ENCODE measurements at places on chromosomes 12 and 14.

- no peak for DNase-seq
These were observed 70.4 kb downstream of the IFNG start for GRCh38 chr12:68089101-68089500.

- no peak for DNase-seq
These were observed 43.5 kb downstream of the VEZT start for GRCh38 chr12:95261109-95261508.

DNA sequence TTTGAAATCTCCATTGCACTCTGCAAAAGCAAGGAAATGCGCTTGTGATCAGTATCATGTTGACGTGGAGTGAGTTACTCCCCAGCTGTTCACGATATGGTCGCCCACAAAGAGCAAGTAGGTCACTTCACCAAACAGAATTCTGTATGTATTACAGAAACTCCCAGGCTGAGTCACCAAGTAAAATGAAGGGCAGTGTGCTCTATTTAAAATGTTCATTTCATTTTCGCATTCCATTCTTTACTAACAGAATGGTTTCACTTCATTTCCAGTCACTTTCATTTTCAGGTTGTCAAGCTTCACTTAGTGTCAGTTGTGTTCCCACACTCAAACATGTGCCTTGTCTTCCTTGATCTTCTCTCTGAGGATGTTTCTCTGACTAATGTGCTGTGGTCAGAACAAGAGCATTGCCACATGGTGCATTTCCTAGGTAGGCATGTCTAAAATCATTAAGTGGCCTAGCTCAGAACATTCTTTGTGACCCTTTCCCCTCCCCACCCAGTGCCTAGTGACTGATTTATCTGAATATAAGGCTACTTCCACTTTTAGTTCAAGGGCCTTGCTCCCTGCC lies 391.2 kb downstream of the RAD51B start:
- DNase-seq, result no peak

DNA sequence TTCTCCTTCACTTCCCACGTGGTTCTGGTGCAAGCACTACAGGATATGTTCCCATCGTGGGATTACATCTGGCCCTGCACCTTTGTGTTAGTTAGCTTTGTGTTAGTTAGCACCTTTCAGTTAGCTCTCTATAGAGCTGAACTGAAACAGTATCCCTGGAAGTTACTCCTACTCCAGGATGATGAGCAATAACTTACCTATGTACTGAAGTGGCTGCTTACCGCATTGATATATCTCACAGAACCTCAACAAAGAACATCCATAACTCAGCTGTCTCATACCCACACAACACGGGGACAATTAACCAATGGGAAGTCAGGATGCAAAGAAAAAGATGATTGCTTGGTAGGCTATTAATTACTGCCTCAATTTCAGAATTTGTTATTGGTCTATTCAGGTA lies 146.6 kb downstream of the ASCL4 start:
- no peak for DNase-seq

GRCh38 chr14:64775081-64775777 lies 71.0 kb downstream of the PLEKHG3 start:
- DNase-seq, result no peak

DNA sequence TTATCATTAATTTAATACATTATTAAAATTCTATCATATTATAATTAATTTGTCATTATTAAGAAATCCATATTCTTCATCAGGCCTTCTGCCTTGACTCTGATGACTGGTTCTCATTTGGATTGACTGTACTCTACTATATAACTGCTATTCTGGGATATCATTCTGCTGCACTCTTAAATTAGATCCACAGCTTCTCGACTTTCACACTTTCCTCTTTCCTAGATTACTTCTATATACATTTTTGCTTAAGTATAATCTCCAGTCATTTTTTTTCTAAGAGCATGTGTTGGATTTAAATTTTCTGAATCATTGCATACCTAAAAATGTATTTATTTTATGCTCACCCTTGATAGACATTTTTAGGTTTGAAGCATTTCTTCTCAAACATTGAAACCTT lies 12.4 kb downstream of the GRIP1 start:
- DNase-seq, result no peak

DNA sequence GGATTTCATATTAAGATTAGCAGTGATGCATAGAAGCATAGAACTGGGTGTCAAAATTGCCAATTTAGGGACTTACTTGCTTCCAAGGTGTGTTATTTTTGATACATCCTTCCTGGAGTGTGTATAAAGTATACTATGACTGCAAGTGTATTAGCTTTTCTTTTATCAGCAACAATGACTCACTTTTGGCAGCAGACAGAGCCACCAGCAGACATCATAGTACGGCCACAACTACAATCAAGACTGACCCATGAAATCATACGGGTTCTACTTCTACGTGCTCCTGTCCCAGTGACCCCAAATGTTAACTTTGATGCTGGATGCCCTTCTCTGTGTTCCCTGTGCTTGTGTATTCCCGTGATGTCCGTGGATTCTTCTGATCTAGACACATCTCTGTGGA lies 443.9 kb downstream of the TMEM132D start:
- no peak for DNase-seq
